ENCODE measurements at places on chromosomes 2 and 18.
A peak's percentile ranks its signal among the peaks of the same experiment; 100 is the strongest.

GRCh38 chr2:99725820-99726219 lies 236.0 kb upstream of the REV1 start:
- no peak overlapping the region for H3K27ac ChIP-seq
- H3K4me3 ChIP-seq: no peak overlapping the region
- no peaks in the 10 kb centered on the region for H3K4me1 ChIP-seq
- H3K27me3 ChIP-seq: no peaks in the 10 kb centered on the region
- no peaks in the 10 kb centered on the region for H3K36me3 ChIP-seq

GRCh38 chr18:56001576-56001975 lies 413.6 kb upstream of the TCF4 start:
- H3K36me3 ChIP-seq: no peaks in the 10 kb centered on the region
- H3K27me3 ChIP-seq: no peaks in the 10 kb centered on the region
- no peak overlapping the region for H3K27ac ChIP-seq
- DNase-seq: no peak
- no peak overlapping the region for H3K4me3 ChIP-seq

- no peak for DNase-seq
- no peak overlapping the region for H3K27ac ChIP-seq
- H3K4me3 ChIP-seq: no peak overlapping the region
- H3K4me1 ChIP-seq: no peaks in the 10 kb centered on the region
- no peaks in the 10 kb centered on the region for H3K27me3 ChIP-seq
- no peaks in the 10 kb centered on the region for H3K36me3 ChIP-seq
These were observed 114.2 kb downstream of the PTPRM start for GRCh38 chr18:7681298-7681697.

GRCh38 chr2:129707800-129708199 lies 271.7 kb upstream of the RAB6C start:
- no peaks in the 10 kb centered on the region for H3K4me1 ChIP-seq
- no peaks in the 10 kb centered on the region for H3K36me3 ChIP-seq
- no peak overlapping the region for H3K27ac ChIP-seq
- DNase-seq: no peak
- H3K4me3 ChIP-seq: no peak overlapping the region

DNA sequence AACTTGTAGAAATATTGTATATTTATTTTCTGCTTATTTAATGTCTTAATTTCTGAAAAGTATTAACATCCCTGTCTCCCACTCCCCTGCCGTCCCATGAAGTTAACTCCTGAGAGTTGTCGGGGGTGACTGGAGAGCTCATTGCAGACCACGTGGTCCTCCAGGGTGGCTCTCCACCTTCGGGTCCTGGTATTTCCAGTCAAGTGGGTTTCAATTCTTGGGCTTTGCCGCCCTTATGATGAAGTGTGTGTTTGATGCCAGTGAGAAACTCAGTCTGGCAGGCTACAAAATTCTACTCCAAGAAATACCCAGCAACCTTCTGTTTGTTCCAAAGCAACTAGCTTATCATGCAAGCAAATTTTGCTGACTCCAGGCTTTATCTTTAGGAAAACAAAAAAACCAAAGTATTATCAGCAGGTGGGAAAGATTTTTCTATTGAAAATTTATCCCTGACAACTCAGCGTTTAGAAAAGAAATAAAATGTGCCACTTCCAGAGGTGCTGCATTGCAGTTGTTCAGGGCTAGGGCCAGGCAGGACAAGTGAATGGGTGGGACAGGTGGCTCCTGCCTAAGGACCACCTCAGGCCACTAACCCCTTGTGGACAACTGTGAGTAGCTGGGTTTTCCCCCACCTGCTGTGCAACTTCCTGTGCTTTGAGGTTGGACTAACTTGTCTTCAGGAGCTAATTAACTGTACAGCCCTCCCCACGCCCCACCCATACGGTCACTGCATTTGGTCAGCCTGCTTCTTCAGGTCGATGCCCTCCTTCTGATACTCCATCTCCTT lies 46.6 kb downstream of the BCL2L11 start:
- H3K27me3 ChIP-seq: no peaks in the 10 kb centered on the region
- no peak for DNase-seq
- peaks cover 8% of the 10 kb centered on the region for H3K36me3 ChIP-seq
- H3K27ac ChIP-seq: no peak overlapping the region

DNA sequence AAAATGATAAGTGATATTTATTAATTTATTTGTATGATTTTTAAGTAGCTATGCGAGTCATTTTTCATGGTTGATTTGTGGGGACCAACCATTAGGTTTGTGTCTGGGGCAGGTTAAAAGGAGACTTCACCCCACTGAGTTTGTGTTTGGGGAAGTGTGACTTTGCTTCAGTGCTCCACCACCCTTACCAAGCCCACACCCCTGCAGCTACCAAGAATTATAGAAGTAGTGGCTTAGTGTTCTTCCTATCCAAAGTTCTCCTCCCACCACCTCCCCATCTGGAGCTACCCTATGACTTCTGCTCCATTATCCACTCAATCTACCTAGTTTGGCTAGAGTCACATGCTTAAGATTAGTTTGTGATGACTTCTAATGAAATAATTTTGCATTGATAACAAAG lies 182.1 kb upstream of the ZEB2 start:
- no peaks in the 10 kb centered on the region for H3K36me3 ChIP-seq
- no peak overlapping the region for H3K4me3 ChIP-seq
- no peaks in the 10 kb centered on the region for H3K4me1 ChIP-seq
- DNase-seq: no peak
- H3K27me3 ChIP-seq: no peaks in the 10 kb centered on the region

DNA sequence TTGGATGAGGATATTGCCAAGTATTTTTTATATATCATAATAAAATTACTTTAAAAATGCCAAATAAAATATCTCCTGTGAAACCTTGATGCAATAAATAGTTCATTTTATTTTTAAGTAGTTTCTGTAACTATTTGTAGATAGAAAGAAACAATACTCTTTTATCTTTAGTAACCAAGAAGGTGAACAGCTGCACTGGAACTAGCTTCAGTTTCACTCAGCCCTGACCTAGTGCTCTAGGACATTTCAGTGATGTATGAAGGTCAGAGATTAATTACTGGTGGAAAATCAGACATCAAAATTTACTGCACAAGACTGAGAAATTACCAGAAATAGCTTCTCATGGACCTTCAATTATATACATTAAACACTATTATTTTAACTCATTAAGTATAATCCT lies 1305.0 kb downstream of the CNTNAP5 start:
- H3K27ac ChIP-seq: no peak overlapping the region
- no peaks in the 10 kb centered on the region for H3K4me1 ChIP-seq
- H3K4me3 ChIP-seq: no peak overlapping the region
- no peak for DNase-seq
- no peaks in the 10 kb centered on the region for H3K27me3 ChIP-seq

- H3K27me3 ChIP-seq: no peaks in the 10 kb centered on the region
- no peaks in the 10 kb centered on the region for H3K36me3 ChIP-seq
- DNase-seq: no peak
- H3K4me3 ChIP-seq: no peak overlapping the region
These were observed 1359.7 kb upstream of the NRXN1 start for GRCh38 chr2:52391621-52392020.

GRCh38 chr2:220374282-220374681 lies 746.9 kb downstream of the SLC4A3 start:
- no peaks in the 10 kb centered on the region for H3K4me1 ChIP-seq
- no peak overlapping the region for H3K27ac ChIP-seq

GRCh38 chr2:205775097-205775877 lies 93.0 kb downstream of the NRP2 start:
- no peak overlapping the region for H3K4me3 ChIP-seq
- DNase-seq: peak; percentile 59
- no peaks in the 10 kb centered on the region for H3K27me3 ChIP-seq
- no peak overlapping the region for H3K27ac ChIP-seq
- no peaks in the 10 kb centered on the region for H3K4me1 ChIP-seq

DNA sequence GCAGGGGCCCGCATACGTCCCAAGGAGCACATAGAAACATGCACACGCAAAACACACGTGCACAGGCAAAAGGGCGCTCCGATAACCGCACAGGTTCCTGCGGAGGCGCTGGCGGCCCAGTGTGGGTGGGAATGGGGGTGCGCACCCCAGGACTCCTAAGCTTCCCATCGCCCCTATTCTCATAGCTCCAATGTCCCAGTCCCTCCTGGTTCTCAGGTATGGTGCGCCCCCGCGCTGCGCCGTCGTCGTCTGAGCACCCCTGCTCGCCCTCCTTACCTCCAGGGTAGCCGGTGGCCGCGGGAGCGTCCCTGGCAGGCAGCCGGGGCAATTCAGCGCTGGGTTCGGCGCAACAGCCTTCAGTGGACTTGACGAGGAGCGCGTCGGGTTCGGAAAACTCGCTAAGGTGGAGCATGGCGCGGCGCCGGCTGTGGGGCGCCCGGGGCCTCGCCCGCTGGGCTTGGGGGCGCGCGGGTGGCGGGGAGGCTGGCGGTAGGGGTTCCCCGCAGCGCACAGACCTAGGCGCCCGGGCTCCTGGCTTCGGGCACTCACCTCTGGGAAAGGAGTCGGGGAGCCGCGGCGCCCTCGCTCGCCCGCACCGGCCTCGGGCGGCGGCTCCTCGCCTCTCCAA lies 328 bp downstream of the EGR4 start:
- no peak overlapping the region for H3K4me3 ChIP-seq
- peaks cover 28% of the 10 kb centered on the region for H3K4me1 ChIP-seq
- no peaks in the 10 kb centered on the region for H3K36me3 ChIP-seq

GRCh38 chr18:49547701-49548100 lies 14.2 kb upstream of the LIPG start:
- H3K27ac ChIP-seq: no peak overlapping the region
- no peaks in the 10 kb centered on the region for H3K4me1 ChIP-seq
- no peak overlapping the region for H3K4me3 ChIP-seq
- DNase-seq: no peak

- no peaks in the 10 kb centered on the region for H3K4me1 ChIP-seq
- no peak overlapping the region for H3K27ac ChIP-seq
- DNase-seq: no peak
- no peak overlapping the region for H3K4me3 ChIP-seq
- no peaks in the 10 kb centered on the region for H3K27me3 ChIP-seq
These were observed 349.0 kb downstream of the TXNL1 start for GRCh38 chr18:56289381-56289780.

GRCh38 chr2:154343282-154343681 lies 355.2 kb upstream of the KCNJ3 start:
- no peak overlapping the region for H3K4me3 ChIP-seq
- H3K27me3 ChIP-seq: no peaks in the 10 kb centered on the region
- no peaks in the 10 kb centered on the region for H3K36me3 ChIP-seq
- H3K27ac ChIP-seq: no peak overlapping the region

- no peak overlapping the region for H3K4me3 ChIP-seq
- H3K36me3 ChIP-seq: no peaks in the 10 kb centered on the region
- no peaks in the 10 kb centered on the region for H3K27me3 ChIP-seq
- DNase-seq: no peak
- H3K27ac ChIP-seq: no peak overlapping the region
These were observed 70.8 kb downstream of the RRM2 start for GRCh38 chr2:10193276-10193795.

DNA sequence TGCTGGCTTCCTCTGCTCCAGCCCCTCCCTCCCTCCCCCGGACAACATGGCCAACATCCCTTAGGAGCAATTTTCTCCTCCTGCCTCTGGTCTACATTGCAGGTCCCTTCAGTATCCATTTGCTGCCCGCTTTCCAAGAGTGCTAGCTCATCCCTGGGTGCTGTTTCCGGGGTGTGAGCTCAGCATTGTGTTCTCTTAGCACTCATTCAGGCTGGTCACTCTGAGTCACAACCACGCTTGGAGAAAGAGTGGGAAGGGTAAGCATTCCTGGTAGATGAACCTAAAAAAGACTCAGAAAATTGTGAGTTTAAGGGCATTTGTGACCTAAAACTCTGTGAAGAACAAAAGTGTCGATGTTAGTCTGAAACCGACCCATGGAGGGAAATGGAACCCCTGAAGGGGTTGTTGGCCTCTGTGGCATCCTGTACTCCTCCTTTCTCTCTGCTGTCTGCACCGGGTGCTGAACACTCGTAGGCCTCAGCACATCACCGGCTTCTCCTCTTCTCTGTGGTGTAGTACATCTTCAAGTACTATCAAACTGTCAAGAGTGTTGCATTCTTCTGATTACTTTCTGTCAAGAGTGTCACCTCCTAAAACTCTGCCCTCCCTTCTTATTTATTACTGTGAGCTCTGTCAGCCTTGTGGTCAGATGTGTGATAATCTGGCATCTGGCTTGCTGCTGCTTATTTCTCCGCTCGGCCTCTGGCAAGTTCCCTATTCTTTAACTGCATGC lies 73.0 kb downstream of the CTNNA2 start:
- H3K36me3 ChIP-seq: no peaks in the 10 kb centered on the region
- no peaks in the 10 kb centered on the region for H3K27me3 ChIP-seq
- no peak for DNase-seq
- H3K27ac ChIP-seq: no peak overlapping the region
- H3K4me1 ChIP-seq: no peaks in the 10 kb centered on the region

- H3K4me1 ChIP-seq: no peaks in the 10 kb centered on the region
- no peaks in the 10 kb centered on the region for H3K36me3 ChIP-seq
- no peak overlapping the region for H3K4me3 ChIP-seq
- no peak overlapping the region for H3K27ac ChIP-seq
These were observed 38.6 kb upstream of the NOTO start for GRCh38 chr2:73163483-73164367.

DNA sequence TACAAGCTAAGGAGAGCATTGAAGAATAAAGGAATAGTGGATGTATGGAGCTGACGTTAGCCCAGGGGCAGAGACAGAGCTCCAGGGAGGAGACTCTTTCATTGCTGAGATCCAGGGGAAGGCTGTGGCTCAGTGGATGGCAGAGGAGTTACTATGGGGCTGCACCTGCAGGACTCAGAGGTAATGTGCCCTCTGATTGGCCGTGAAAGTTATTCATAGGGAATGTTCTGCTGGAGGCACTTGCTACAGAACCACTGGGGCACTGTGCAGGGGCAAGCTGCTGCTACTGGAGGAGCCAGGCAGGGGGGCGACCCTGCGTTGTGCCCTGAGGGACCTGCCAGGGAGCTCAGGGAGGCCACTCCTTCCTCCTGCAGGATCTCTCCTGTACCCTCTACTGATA lies 199.2 kb downstream of the PTPRM start:
- no peaks in the 10 kb centered on the region for H3K27me3 ChIP-seq
- no peaks in the 10 kb centered on the region for H3K4me1 ChIP-seq
- H3K36me3 ChIP-seq: no peaks in the 10 kb centered on the region
- H3K27ac ChIP-seq: no peak overlapping the region

GRCh38 chr2:14336759-14337382 lies 295.6 kb upstream of the LRATD1 start:
- no peaks in the 10 kb centered on the region for H3K36me3 ChIP-seq
- no peaks in the 10 kb centered on the region for H3K4me1 ChIP-seq
- no peak overlapping the region for H3K4me3 ChIP-seq
- no peak for DNase-seq

DNA sequence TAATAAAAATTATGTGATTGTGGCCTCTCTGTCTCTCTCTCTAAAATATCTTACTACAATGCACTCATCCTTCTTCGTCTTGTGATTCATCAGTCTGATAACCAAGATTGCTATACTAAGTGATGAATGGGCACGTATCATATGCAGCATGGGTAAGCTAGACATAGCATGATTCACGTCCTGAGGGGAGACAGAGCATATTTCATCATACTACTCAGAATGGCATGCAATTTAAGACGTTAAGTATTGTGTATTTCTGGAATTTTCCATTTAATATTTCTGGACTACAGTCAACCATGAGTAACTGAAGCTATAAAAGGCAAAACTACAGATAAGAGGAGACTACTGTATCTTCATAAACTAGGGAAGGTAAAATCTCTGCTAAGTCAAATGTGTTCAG lies 97.0 kb upstream of the CD226 start:
- no peaks in the 10 kb centered on the region for H3K36me3 ChIP-seq
- peak; percentile 15 for DNase-seq
- H3K4me1 ChIP-seq: no peaks in the 10 kb centered on the region
- no peak overlapping the region for H3K27ac ChIP-seq
- H3K4me3 ChIP-seq: no peak overlapping the region

GRCh38 chr2:186405842-186406241 lies 80.2 kb upstream of the ZC3H15 start:
- no peaks in the 10 kb centered on the region for H3K4me1 ChIP-seq
- no peaks in the 10 kb centered on the region for H3K27me3 ChIP-seq
- no peaks in the 10 kb centered on the region for H3K36me3 ChIP-seq
- H3K27ac ChIP-seq: no peak overlapping the region
- H3K4me3 ChIP-seq: no peak overlapping the region
